Activated T-cell treated with anti-CD3 and anti-CD28 coated beads, Interleukin-2, amount 50 U/mL, for 1 hour (primary cell): ENCODE measurements at places on chromosomes 7 and 10.

- DNase-seq, result no peak
Observed at GRCh38 chr10:124268976-124269375, 149.7 kb downstream of the OAT start.

DNA sequence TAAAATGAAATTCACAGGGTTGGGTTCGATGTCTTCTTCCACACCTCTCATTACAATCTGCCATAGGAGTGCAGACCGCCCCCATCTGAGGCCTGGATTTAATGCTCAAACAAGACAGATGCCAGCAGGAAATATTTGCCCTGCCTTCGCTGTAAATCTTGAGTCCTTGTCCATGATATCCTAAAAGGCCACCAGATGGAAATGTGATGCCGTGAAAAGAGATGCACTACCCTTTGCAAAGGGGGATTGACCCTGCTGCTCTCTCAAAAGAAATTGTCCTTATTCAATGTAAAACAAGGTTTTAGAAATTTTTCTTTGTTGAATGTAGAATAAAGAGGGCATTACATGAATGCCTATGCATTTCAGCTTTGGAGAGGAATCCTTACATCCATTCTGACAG lies 37.5 kb downstream of the AGAP4 start:
- DNase-seq, result no peak

DNA sequence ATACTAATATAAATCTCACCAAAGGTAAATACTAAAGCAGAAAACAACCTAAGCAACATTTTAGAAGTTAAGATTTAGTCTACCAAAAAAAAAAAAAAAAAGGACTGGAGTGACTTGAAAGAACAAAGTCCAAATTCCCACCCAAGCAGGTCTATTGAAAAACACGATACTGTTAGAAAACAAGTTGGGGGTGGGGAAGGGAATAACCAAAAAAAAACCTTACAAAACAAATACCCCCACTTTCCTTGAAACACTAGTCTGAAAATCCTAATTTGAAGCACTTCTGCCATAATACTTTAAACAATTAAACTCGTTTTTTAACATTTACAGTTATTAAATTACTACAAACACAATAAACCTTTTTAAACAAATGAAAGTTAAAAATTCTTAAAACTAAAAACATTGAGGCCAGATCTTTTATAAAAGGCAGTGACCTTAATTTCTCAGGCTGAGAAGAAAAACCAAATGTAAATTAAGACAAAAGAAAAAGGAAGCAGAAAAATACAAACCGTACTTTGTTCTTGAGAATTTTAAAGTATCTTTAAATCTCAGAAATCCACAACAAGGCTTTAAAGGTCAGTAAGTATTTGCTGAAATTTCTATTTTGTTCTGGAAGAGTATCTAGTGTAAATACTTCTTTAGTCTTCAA lies 135.1 kb downstream of the NRBF2 start:
- DNase-seq, result no peak

DNA sequence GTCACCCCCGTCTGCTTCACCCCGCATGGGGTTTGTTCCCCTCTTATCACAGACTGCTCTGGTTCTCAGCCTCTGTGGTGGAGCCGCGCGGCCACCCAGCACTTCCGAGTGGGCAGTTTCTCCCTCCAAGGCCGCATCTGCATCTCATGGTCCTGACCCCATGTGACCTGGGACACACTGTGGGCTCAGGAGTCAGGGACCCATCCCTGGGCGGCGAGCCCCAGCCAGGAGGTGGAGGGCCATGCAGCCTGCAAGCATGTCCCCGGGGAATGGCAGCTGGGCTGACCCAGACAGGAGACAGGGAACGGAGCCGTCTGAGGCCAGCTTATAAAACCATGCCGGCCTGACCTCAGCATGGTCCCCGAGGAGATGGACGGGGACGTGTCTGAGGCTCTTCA lies 25.2 kb upstream of the TTYH3 start:
- no peak for DNase-seq

GRCh38 chr7:73978661-73979563 lies 49.1 kb upstream of the ELN start:
- no peak for DNase-seq

DNA sequence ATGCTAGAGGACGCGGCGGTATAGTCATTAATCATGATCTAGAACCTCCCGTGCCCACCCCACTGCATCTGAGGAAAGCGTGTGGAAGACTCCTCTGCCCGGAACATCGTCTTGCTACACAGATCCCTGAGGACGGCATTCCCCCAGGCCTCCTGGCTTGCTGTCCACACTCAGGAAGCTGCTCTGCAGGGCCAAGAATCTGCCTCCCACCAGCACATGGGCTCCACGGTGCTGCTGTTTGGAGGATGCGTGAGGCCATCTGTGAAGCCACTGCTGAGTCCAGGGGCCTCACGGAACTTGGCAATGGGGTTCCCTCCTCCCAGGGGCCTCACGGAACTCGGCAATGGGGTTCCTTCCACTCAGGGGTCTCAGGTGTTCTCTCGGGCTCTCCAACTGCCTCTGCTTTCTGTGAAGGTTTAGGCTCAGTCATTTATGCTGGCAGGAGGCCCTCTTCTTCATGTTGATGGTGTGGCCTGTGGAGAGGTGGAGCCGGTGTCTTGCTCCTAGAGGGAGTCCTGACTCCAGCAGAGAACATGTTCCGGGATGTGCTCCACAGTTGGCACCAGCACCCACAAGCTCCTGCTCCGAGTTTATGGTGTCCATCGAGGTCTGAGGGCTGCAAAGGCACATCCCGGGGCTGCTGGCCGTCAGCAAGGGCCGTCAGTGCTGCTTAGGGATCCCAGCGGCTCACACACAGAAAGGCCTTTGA lies 273.3 kb downstream of the DNAJB6 start:
- no peak for DNase-seq
